ENCODE measurements at places on chromosomes 16 and 17.

DNA sequence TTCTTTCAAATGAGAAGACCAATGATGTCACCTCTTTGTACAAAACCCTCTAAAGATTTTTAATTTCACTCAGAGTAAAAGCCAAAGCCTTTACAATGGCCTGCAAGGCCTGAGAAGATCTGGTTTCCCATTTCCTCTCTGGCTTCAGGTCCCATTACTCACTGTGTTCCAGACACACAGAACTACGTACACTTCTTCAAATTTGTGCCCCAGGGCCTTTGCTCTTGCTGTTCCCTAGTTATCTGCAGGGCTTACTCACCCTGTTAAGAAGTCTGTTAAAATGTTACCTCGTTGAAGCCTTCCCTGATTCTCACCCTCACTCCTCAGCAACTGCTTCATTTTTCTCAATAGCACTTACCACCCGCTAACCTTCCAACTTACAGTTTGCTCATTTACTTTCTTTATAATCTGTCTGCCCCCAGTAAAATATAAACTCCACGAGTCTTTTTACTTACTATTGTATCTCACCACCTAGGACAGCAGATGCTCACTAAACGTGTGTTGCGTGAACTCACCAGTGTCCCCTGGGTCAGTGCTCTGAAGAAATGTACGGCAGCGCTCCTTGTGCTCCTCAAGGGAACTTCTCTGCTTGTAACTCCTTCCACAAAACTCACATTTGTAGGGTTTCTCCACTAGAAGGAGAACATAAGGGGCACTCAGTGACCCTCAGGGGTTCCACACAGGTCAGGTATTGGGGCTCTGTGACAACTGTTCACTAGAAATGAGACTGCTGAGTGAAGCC lies 50.2 kb downstream of the GRB7 start:
- no peak for DNase-seq

- DNase-seq, result no peak
Observed at GRCh38 chr16:31148896-31149295, 970 bp downstream of the PRSS36 start.

GRCh38 chr16:85604145-85604705 lies 8.9 kb upstream of the GSE1 start:
- DNase-seq, result no peak

GRCh38 chr17:74790161-74791058 lies 14.3 kb upstream of the NAT9 start:
- no peak for DNase-seq

DNA sequence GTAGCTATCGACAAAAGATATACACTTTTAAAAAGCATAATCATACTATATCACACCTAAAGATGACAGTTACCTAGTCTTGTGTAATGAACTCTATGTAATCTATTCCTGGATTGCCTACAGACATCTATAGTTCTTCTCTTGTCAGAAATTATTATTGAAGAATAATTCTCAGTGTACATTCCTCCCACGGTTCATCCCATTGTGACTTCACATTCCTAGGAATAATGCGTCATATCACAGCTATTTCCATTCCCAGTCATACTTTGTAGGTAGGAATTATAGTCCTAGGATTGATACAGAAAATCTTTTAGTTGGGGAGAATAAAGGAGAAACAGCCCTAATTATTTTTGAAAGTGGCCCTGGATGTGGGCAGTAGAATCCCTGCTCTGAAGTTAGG lies 44.0 kb upstream of the ABCC11 start:
- DNase-seq, result no peak

- DNase-seq, result no peak
Observed at GRCh38 chr17:44094701-44095387, 24.3 kb downstream of the G6PC3 start.

- no peak for DNase-seq
Observed at GRCh38 chr17:48113201-48113676, 5.7 kb downstream of the SNX11 start.

GRCh38 chr16:25111403-25112166 lies at the start of gene LCMT1:
TSS of gene LCMT1 (plus strand) at chr16:25111742. CDS start at chr16:25111884, 142 bp downstream.
- peak; percentile 84 for DNase-seq

DNA sequence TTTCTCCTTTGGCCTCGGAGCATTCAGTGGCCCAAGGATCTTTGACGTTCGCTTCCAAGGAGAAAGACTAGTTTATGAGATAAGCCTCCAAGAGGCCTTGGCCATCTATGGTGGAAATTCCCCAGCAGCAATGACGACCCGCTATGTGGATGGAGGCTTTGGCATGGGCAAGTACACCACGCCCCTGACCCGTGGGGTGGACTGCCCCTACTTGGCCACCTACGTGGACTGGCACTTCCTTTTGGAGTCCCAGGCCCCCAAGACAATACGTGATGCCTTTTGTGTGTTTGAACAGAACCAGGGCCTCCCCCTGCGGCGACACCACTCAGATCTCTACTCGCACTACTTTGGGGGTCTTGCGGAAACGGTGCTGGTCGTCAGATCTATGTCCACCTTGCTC lies 1.4 kb downstream of the AOC3 start:
- DNase-seq, result no peak

DNA sequence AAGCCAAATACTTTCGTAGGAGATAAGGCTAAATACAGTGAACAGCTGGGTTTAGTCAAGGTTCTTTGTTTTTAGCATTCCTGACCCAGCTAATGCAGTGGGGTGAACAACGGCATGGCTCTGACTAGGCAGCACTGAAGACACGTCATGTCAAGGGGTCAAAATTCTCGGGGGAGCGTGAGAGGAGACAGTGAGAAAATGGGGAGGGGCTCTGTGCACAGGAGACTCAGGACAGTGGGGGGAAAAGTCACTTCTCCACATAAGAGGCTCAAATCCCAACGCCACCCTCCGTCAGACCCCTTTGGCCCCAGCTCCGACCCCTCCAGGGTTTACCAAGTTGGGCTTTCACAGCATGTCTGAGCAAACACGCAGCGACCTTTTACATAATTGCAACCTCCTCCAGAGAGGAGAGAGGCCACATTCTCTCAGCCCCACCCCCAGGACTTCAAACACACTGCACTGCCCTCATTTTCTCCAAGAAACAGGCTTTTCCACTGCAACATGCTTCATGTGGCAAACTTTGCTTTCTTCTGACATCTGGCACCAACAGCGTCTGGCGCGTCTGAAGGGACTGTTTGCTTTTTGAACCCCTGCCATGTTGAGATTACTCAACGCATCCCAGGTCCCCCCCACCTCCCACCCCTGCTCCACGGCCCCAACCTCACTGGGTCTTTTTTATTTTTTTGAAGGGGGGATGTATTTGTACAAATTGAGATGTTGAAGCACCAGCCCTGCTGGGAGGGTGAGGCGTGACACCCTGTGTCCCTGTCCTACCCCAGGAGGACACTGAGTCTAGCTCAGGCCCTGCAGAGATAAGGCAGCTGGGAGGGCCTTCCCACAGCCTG lies 30.0 kb downstream of the AXIN2 start:
- no peak for DNase-seq

DNA sequence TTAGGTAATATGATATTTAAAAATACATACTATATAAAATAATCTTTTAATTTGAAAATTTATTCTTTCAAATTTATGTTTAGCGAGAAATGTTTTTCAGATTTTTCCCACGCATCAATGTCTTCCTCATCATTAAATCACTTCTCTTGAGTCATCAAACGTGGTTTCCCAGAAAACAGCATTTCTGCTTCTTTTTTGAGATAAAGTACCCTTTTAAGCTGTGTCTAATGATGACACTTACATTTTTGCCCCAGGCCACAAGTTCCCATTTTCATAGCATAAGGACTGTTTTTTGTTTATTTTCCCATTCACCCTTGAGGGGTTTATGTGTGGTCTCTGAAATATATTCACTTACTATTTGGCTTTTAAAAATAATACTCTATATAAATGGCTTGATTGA lies 139.0 kb upstream of the HS3ST3A1 start:
- no peak for DNase-seq

DNA sequence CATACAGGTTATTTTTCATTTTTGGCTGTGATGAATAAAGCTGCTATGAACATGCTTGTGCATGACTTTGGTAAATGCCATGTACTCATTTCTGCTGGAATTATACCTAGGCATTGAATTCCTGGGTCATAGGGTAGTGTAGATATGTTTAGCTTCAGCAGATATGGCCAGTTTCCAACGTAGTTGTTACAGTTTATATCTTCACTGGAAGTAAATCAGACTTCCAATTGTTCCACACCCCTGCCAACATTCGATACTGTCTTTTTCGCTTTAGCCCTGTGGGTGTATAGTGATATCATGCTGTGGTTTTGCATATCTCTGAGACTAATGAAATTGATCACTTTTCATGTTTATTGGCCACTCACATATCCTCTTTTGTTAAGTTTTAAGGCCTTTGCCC lies 50.4 kb downstream of the ARHGAP27 start:
- DNase-seq, result no peak

DNA sequence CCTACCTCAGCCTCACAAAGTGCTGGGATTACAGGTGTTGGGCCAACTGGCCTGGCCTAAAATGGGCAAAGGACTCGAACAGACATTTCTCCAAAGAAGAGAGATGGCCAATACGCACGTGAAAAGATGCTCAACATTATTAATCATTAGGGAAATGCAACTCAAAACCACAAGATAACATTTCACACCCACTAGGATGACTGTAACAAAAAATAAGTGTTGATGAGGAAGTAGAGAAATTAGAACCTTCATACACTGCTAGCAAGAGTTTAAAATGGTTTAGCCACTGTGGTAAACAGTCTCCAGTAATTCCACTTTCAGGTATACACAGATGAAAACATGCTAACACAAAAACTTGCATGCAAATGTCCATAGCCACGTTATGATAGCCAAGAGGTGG lies 5.7 kb downstream of the TMED6 start:
- DNase-seq, result no peak

DNA sequence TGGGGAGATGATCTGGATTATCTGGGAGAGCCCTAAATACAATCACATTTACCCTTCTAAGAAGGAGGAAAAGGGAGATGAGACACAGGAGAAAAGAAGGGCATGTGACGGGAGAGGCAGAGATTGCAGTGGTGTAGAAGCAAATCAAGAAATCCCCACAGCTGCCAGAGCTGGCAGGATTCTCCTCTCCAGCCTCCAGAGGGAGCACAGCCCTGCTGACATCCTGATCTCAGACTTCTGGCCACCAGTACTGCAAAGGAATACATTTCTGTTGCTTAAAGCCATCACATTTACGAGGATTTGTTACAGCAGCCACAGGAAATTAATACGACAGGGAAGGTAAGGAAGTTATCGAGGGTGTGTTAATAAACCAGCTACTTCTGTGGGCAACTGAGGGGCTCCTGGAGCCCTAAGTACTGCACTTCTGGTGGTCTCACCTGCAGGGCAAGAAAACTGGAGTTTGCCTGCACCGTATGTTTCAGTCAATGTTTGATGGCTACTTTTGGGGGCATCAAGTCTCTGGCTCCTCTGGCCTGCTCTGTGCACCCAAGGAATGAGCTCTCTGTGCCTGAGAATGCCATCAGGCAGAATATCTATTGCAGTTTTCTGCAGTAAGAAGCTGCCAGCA lies 22.9 kb upstream of the CDH13 start:
- DNase-seq, result no peak

DNA sequence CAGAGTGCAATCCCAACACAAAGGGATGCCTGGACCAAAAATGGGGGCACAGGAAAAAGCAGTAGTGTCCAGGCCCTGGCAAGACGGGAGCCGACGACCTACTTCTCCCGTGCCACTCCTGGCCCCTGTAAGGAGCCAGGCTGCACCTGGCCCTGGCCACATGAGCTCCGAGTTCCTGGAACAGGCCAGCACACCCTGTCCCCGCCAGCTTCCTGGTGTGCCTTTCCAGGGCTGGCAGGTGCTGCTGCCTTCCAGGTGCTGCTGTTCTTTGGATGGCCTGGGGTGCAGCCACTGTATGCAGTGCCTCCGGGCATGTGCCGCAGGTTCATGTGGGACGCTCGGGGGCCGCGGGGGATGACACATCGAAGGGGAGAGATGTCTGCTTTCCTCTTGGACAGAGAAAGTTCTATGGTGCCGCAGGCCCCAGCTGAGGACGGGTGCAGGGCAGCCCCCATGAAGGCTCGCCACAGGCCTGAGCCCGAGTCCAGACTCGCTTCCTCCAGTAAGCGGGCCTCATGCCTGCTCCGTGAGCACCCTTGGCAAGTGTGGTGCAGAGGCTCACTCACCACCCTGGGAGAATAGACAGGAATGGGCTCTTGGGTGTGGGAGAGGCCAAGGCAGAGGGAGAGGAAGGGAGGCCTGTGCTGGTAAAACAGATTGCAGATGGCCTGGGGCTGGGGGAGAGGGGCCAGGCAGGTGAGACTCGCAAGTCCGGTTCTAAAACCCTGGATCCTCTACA lies 54.7 kb upstream of the FASN start:
- DNase-seq, result no peak

Data from stimulated activated CD4-positive, alpha-beta T cell treated with anti-CD3 and anti-CD28 coated beads, TNF-alpha, amount 100 ng/mL, for 48 hours (primary cell).